ENCODE measurements at places on chromosomes 7 and 10.

DNA sequence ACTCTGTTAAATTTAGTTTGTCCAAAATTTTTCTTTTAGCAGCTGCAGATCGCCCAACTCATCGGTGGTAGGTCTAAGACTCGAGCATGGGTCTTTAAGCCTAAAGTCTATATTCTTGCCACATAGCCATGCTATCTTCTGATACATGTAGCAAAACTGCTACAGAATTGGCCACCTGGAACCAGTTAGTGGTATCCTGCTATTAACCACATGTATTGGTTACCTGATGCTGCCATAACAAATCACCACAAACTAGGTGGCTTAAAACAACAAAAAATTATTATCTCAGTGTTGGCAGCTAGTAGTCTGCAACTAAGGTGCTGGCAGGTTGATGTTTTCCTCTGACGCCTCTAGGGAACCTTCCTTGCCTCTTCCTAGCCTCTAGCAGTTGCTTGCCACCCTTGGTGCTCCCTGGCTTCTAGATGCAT is 96.7 kb upstream of the PIK3CG start:
- DNase-seq = no peak

DNA sequence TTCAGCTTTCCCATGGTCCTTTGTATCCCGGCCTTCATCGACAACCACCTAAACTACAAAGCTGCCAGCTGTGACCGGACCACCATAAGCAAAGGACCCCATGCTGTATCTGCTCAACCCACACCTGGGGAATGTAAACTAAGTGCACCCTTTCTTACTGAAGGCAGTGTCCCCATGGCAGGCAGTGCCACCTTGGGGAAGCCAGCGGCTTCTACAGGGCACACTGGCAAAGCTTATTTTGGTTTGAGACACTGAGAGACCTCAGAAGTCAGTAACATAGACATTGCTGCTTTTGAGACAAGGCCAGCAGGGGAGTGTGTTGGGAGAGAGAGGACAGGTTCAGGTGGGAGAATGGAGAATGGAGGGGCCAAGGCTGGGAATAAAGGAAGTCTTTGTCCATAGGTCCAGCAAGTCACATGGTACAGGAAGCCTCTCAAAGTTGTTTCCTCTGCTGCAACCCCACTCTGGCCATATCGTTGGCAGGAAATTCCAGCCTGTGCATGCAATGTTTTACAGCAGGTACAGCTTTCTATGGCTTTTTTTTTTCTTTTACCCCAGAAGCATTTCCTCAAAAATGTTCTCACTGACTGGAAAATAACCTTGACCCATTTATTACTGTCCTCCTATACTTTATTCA is 85.9 kb upstream of the NPVF start:
- DNase-seq = no peak

DNA sequence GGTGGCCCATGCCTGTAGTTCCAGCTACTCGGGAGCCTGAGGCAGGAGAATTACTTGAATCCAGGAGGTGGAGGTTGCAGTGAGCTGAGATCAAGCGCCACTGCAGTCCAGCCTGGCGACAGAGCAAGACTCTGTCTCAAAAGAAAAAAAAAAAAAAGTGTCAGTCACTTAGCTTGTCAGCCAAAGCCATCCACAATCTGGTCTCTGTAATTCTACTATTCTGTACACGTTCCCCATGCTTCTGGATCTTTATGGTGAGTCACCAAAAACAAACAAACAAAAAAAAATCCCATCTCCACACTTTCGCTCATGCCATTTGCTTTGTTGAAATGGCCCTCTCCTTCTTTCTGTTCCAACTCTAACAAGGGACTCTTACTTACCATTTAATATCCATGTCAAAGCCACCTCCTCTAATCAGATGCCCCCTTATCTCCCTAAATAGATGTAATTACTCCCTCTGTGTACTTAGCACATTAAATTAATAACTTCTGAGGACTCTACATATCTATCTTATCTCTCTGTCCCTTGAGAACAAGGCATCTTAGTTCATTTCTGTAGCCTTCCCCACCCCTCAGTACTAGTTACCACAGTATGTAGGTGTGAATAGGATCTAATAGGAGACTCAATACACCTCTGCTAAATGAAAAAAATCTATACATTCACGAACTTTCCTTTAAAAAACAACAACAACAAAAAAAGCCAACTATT is 128.4 kb downstream of the ELMO1 start:
- no peak for DNase-seq

DNA sequence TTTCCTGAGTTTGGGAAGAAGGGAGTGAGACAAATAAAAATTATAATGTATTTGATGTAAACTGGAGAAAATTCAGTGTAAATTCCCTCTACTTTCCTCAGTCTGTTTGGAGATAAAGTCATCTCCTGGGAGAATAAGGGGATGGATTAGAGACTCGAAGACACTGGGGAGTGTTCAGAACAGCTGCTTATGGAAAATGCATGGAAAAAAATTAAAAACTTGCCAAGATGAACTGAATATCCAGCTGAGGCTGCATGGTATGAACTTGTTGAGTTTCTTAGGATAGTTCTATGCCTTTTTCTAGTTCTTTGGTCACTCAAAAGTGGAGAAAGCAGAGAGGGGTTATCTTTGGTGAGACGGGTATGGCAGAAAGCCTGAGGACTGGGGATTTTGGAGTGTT is 210.5 kb downstream of the BICC1 start:
- no peak for DNase-seq

DNA sequence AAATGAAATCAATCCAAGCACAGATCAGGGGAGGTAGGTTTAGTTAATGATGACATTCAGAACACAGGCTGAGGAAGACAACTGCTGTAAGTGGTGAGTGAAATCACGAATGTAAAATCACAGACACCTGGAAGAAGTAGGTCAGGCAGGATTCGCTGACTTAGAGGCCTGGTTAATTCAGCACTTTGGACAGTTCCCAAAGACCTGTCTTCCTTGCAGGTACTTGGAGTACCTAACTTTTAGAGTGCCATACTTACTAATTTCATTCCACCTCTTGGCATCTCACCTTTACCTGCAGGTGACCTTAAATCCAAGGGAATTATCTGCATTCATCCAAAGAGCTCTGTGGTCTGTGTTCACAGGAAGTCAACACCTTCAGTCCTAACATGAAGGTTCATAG is 822.3 kb downstream of the PHTF2 start:
- DNase-seq = no peak

DNA sequence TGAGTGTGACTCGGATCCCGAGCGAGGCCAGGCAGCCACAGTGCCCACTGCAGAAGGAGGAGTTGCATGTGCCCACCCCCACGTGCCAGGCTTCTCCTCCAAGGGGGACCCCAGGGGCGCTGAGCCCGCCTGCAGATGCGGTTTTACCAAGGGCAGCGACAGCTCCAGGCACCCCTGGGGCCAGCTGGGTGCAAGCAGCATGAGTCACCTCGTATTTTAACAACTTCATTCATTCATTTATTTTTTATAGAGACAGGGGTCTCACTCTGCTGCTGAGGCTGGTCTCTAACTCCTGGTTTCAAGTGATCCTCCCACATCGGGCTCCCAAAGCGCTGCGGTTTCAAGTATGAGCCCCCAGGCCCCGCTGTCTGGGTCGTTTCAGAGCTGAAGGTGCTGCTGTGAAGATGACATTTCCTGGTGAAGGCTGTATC is 1.3 kb upstream of the FOXL3 start:
- DNase-seq = no peak

DNA sequence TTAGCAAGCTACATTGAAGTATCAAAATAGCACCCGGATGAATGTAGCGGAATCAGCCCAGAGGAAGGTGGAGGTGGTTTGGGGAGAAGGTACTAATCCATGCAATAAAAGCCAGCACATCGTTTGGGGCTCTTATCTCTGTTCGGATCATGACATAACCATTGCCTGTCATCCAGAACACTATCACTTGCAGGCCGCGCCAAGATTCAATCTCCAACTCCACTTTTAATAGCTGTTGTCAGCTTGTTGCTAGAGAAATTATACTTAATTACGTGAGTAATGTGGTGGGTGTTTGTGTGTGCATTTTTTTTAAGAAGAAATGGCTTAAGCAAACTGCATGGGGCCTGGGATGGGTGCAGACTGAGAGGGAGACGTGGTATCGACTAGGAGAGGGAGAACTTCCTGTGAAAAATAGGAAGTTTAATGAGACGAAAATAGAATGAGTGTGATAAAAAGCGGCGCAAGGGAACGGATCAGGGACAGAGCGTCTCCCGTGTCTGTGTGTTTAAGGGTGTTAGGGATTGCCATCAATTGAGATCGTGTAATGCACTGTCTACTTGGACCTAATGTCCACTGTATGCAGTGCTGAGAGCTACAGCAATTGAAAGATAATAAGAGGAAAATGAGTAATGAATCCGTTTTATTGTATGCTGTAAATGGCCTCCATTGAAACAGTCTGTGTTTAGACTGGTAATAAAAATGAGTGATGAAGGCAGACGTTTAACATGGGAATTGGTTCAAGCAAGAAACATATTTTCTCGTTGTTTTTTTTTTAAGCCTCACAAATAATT is 27.6 kb upstream of the SFMBT2 start:
- no peak for DNase-seq

GRCh38 chr7:139575338-139575680 is 51.8 kb downstream of the CLEC2L start:
- DNase-seq = no peak

DNA sequence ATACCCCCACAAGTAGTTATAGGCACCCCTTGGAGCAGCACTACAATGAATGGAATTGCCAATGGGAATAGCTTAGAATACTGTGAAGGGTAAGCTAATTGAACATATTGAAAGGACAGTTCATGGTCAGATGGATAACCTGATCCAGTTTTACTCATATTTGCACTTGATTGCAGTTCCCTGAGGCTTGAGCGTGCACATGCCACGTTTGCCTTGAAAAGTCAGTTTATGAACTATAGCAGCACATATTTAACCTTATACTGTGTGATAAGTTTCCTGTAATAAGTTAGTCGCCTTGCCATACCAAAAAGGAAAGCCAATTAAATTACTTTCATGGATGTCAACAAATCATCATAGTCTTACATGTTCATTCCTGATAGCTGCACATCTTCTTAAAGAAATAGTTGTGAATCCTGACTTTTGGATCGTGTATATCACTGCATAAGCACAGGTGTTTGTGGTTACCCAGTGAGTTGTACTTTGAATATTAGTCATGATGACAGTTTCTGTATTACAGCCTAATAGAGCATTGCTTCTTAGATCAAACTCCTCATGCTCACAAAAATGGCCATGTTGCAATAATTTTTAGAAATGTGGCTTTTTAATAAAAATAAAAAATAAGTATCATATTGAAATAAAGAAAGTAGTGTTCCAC is 21.6 kb downstream of the DNTT start:
- DNase-seq = no peak

- no peak for DNase-seq
Measured at GRCh38 chr7:64877714-64878610, 25.1 kb upstream of the ZNF273 start.

DNA sequence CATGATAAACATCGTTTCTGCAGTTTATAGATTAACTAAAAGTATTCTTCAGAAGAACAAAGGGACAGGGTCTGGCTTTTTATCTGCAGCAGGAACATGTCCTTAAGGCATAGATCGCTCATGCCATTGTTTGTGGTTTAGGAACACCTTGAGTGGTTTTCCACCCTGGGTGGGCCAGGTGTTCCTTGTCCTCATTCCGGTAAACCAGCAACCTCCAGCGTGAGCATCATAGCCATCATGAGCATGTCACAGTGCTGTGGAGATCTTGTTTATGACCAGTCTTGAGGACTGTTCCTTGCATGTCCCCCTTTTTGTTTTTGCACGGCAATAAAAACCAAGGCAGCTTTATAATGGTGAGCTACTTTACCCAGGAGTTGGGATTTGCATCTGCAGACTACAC is 33.9 kb downstream of the STOX1 start:
- DNase-seq = no peak

- DNase-seq = no peak
Measured at GRCh38 chr7:22561321-22561811, 61.4 kb upstream of the STEAP1B start.

- no peak for DNase-seq
Measured at GRCh38 chr10:91652364-91652763, 19.5 kb upstream of the PPP1R3C start.

DNA sequence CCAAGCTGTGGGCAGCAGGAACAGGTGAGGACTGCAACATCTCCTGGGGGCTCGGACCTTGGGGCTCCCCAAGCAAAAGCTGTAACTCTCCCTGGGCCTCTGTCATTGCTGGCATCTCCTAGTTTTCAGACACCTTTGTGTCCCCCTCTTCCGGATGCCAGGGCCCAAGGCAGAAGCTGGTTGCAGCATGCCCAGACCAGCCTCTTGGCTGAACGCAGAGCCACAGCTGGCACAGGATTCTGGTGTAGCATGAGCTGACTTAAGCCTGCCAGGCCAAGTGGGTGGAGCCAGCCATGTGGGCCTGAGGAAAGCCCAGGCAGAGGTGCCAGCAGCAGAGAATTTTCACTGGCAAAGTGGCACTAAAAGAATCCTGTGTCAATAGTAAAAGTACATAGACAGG is 43.5 kb downstream of the ZWINT start:
- no peak for DNase-seq

DNA sequence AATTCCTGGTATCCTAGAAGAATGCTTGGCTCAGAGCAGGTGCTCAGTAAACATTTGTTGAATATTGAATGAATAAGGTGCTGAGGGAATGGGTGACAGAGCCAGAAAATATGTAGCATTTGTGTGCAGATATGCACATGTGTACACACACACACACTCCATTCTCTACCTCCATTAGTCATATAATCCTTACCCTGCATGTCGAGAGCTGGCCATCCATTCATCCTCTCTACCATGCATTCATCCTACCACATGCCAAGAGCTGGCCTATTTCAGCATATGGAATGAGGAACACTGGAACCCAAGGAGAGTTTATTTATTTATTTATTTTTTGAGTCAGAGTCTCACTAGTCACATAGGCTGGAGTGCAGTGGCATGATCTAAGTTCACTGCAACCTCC is 284.8 kb downstream of the PLXNA4 start:
- DNase-seq = no peak

DNA sequence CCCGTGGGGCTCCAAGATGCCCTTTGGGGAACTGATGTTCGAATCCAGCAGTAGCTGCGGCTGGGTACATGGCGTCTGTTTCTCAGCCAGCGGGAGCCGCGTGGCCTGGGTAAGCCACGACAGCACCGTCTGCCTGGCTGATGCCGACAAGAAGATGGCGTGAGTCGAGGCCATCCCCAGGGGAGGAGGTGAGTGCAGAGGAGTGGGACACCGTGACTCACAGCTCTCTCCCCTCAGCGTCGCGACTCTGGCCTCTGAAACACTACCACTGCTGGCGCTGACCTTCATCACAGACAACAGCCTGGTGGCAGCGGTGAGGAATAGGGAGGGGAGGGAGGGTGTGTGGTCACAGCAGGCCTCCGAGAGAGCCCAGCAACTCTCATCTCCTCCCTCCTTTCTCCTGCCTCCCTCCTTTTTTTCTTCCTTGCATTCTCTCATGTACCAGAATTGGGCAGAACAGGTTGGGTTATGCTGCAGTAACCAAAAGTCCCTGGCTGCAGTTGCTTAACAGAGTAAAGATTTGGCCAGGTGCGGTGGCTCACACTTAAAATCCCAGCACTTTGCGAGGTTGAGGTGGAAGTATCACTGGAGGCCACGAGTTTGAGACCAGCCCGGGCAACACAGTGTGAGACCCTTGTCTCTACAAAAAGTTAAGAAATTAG is 16.5 kb downstream of the ARPC1B start:
- DNase-seq = no peak

Measured in stimulated activated CD4-positive, alpha-beta T cell treated with anti-CD3 and anti-CD28 coated beads, Interleukin-15, amount 100 ng/mL, for 48 hours (primary cell).